ENCODE measurements at places on chromosomes 11 and 22.

- DNase-seq = no peak
These were observed 8.9 kb downstream of the TOM1 start for GRCh38 chr22:35308480-35309021.

DNA sequence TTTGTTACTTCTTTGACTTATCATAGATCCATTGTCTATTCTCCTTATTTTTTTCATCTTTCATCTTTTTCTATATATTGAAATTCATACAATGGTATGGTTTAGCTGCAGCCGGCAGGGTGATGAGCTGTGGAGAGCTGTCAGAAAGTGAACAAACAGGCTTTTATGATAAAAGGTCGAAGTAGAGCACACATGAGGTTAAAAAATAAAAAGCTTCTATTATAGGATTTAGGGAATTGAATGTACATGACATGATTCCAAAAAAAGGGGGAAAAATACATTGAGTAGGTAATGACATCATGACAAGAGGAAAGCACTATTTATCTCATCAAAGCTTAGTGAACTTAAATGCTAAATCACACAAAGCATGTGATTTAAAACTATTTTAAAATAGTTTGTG lies 884.8 kb downstream of the METTL15 start:
- DNase-seq = no peak

DNA sequence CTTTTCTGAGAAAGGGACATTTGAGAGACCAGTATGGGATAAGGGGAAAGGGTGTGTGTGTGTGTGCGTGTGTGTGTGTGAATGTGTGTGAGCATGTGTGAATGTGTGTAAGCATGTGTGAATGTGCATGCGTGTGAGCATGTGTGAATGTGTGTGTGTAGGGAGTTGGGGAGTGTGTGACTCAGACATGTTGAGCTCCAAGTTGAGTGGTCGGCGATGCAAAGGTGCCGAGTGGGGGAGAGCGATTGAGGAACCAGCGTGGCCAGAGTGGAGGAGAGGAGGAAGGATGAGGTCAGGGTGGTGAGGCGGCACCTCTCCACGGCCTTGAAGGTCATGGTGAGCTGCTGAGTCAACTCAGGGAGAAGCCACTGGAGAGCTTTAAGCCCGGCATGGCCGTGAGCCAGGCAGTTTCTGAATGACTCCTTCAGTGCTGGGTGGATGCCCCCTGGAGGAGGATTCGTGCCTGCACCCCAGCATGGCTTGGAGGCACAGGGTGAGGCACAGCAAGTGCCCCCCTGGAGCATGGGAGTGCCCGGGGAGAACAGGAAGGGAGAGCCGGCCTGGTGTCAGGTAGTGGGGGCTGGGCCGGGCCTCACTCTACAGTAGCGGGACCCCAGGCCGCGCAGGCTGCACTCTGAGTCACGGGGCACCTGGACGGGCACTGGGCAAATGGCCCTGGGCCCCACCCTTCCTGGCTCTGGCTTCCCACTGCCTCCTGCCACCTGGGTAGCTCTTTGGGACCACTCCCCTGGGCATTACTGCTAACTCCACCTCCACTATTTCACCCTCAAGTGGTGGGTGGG lies 8.2 kb upstream of the CCDC88B start:
- peak; percentile 81 for DNase-seq

DNA sequence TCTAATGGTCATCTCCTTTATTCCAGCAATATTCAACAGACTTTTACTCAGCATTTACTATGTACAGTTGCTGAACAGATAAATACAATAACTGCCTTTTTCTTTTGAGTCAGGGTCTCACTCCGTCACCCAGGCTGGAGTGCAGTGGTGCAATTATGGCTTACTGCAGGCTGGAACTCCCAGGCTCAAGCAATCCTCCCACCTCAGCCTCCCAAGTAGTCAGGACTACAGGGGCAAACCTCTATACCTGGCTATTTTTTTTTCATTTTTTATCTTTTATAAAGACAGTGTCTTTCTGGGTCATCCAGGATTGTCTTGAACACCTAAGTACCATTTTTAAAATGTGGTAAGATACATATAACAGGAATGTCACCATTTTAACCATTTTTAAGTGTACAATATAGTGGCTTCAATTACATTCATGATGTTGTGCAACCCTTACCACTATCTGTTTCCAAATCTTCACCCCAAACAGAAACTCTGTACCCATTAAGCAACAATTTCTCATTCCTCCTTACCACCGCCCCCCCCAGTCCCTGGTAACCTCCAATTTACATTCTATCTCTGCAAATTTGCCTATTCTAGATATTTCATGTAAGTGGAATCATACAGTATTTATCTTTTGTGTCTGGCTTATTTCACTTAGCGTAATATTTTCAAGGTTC lies 67.8 kb downstream of the MIAT start:
- no peak for DNase-seq

- no peak for DNase-seq
These were observed 910.2 kb downstream of the OPCML start for GRCh38 chr11:132621976-132622580.

- no peak for DNase-seq
These were observed 788.0 kb downstream of the BRD1 start for GRCh38 chr22:49039625-49040024.
